Gastroesophageal sphincter (tissue), 4 donors: ENCODE measurements at places on chromosomes 7 and 10.
A peak's percentile ranks its signal among the peaks of the same experiment; 100 is the strongest.

DNA sequence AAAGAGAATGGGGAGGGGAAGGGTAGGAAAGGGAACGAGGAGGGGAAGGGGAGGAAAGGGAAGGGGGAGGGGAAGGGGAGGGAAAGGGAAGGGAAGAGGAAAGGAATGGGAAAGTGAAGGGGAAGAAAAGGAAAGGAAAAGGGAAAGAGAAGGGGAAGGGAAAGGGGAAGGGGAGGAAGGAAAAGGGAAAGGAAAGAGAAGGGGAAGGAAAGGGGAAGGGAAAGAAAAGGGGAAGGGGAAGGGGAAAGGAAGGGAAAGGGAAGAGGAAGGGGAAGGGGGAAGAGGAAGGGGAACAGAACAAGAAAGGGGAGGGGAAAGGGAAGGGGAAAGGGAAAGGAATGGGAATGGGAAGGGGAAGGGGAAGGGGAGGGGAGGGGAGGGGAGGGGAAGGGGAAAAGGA lies 352.1 kb downstream of the PARD3 start:
- no peak for ATAC-seq

DNA sequence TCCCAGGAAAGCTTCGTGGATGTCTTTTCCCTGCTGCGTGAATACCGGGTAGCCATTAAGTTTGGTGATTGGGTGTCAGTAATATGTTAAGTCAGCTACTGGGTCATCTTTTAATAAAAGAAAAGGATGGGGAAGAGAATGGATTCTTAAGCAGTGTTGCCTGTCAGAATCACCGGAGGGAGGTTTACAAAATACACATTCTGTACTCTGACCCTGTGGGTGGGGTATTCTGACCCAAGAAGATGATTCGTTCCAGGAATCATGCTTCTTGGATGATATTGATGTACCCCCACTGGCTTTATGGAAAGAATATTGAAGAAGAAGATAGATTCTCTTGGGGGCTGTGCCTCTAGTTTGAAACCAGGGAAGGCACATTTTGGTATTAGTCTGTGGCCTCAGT lies 18.3 kb downstream of the SGPL1 start:
- no peak for ATAC-seq

GRCh38 chr7:137343281-137343841 lies at the start of gene PTN:
PTN (minus strand) TSS chr7:137343733; CDS start chr7:137254973, 88,760 bp downstream.
- ATAC-seq = peak; percentile 82

- peak; percentile 39 for ATAC-seq
These were observed at the start of gene IRF5 for GRCh38 chr7:128937647-128938543. IRF5 (plus strand) TSS chr7:128937927; CDS start chr7:128942082, 4,155 bp downstream.

DNA sequence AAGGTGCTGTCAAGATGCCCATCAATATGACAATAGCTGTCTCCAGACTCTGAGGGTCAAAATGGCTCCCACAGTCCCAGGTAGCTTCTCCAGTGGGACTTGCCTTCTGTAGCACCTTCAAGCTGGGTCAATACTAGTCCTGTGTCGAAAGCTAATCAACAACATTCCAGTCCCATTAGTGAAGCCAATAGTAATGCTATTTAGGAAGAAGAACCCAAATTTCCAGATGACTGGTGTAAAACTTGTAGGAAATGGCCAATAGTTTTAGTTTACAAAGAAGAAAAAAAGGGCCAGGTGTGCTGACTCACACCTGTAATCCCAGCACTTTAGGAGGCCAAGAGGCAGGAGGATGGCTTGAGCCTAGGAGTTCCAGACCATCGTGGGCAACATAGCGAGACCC lies 2.0 kb upstream of the SPOCK2 start:
- ATAC-seq = no peak
